ENCODE measurements at places on chromosomes 16 and 17.

- DNase-seq: peak; percentile 67
Observed at GRCh38 chr16:25838724-25839186, 147.0 kb downstream of the HS3ST4 start.

DNA sequence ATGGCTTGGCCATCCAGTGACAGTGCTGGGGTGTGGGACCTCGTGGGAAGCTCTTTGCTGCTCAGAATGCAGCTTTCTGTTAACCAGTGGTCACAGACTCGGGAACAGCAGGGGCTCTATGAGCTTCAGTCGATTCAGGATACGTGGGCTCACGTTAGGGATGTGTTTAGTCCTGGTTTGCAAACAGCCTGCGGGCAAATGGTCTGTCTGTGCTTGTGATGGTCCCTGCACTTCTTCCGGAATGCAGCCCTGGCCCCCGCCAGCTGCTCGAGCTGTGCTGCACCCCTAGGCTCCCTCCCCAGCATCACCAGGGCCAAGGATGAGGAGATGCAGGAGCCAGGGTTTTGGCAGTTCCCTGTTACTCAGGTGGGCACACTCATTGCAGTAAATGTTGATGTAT is 172.8 kb upstream of the CHMP6 start:
- DNase-seq: no peak

- DNase-seq: no peak
Observed at GRCh38 chr17:40181205-40181604, 3.9 kb downstream of the RAPGEFL1 start.

GRCh38 chr16:12927591-12927990 is 26.2 kb downstream of the SHISA9 start:
- no peak for DNase-seq

DNA sequence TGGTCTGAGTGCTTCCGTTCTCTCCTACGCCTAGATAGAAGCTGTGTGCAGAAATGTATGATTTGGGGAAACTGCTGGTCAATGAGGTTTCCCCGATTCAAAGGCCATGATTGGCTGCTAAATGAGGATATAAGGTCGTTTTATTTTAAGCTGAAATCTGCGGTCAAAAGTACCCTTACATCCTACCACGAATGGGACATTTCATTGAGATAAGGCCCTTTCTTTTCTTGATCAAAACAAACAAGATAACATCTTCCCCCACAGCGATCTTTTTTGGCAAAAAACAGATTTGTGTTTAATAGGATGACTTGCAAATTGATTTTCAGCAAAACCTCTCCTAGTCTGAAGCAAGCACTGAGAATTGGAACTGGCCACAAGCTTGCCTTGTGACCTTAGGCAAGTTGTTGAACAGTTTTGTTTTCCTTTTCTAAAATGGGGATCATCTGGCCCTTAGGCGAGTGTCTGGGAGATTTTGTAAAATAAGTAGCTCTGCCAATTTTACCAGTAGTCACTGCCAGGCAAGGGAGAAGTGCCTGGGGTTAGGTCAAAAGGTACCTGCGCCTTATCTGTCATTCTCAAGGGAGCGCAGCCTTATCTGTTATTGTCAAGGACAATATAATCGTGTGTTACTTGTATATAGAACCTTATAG is 635 bp downstream of the SCPEP1 start:
- peak; percentile 23 for DNase-seq

DNA sequence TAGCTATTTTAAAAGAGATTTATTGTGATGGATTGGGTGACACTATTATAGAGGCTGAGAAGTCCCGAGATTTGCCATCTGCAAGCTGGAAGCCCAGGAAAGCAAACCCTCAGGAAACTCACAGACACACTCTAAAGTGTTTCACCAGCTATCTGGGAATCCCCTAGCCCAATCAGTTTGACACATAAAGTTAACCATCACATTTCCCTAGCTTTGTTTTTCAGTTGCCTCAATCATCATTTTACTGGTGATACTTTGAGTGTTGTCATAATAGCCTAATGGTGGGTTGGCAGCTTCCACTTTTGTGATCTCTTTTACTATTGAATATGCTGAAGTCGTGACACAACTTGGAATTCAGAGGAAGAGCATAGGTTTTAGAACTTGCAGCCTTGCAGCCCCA is 1.8 kb downstream of the SGF29 start:
- no peak for DNase-seq

DNA sequence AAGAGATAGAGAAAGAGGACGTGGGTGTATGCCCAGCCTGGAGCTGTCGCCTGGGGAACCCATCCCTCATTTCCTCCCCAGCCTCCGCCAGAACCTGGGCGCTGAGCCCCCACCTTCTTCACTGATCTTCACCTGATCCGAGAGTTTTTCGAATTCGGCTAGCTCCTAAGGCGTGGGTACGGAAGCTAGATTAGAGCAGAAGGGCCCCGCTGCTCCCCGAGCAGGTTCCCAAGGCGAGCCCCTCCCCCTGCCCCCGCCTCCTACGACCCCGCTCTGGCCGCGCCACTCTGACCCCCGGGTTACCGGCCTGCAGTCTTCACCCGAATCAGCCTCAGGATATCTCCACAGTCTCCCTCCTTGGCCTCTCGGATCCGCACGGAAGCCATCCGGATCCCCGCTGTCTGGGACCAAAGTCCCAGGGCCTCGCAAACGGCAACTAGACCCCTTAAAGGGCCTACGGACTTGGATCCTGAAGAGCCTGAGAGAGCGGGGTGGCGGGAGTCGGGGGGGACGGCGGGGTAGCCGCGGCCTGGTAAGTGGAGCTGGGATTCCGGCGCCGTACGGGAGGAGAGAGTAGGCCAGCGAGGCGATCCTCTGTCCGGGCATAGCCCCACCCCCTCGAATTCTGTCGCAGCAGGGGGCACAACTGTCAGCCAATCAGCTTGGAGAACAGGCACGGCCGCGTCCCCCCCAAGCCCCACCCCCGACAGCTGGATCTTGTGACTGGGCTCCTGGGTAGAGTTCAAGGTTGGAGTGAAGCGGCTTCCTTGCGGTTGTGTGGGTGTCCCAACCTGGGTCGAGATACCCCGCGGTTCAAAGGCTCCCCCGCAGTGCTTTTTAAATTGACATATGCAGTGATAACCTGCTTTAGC is at the start of gene SAT2:
SAT2 (minus strand) TSS at position 572 of the 872 bp plus-strand sequence; CDS start at position 386, 186 bp downstream.
- DNase-seq: peak; percentile 96

GRCh38 chr16:11190588-11191560 is 65.1 kb downstream of the SOCS1 start:
- DNase-seq: peak; percentile 79

DNA sequence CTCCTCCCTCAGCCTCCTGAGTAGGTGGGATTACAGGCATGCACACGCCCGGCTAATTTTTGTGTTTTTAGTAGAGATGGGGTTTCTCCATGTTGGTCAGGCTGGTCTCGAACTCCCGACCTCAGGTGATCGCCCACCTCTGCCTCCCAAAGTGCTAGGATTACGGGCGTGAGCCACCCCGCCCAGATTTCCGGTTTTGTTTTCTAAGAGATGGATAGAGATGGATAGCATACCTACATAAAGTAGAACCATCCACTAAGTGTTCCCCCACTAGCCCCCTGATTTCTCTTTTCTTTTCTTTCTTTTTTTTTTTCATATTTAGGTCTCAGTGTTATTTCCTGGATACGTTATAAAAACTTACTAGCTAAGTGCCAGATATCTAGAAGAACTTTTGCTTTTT is 2.0 kb downstream of the WSB1 start:
- DNase-seq: peak; percentile 28

GRCh38 chr17:7732981-7733539 is 15.5 kb downstream of the DNAH2 start:
- DNase-seq: no peak

DNA sequence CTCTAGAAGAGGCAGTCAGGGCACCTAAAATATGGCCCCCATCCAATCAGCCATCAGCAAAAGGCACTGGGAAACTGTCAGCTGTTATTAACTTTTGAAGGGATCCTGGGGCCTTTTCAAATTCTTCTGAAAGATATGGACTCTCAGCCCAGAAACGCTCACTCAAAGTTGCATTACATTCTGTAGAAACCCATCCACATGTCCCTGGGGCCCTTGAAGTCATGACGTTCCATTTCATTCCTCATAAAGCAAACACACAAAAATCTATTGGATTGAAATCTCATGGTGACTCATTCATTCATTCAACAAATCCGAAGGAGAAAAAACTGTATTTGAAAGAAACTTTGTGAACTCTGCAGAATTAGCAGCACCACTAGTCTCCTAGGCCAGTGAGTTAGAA is 215.3 kb downstream of the C16orf95 start:
- peak; percentile 61 for DNase-seq

DNA sequence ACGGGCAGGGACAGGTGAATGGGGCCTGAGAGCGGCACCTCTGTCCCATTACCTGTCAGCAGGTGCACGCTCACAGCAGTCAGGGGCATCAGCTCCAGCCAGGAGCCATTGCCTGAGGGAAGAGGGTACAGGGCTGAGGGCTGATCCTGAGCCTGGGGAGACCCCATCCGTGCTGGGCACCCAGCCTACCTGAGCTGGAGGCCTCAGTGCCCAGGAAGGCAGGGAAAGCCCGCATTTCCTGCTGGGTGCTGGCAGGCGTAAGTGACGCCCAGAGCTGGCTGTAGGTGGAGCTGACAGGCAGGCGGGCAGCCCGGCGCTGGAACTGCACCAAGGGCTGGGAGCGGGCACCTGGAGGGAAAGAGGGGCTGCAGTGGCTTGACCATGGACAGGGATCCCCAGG is 7.4 kb downstream of the FAM171A2 start:
- no peak for DNase-seq

DNA sequence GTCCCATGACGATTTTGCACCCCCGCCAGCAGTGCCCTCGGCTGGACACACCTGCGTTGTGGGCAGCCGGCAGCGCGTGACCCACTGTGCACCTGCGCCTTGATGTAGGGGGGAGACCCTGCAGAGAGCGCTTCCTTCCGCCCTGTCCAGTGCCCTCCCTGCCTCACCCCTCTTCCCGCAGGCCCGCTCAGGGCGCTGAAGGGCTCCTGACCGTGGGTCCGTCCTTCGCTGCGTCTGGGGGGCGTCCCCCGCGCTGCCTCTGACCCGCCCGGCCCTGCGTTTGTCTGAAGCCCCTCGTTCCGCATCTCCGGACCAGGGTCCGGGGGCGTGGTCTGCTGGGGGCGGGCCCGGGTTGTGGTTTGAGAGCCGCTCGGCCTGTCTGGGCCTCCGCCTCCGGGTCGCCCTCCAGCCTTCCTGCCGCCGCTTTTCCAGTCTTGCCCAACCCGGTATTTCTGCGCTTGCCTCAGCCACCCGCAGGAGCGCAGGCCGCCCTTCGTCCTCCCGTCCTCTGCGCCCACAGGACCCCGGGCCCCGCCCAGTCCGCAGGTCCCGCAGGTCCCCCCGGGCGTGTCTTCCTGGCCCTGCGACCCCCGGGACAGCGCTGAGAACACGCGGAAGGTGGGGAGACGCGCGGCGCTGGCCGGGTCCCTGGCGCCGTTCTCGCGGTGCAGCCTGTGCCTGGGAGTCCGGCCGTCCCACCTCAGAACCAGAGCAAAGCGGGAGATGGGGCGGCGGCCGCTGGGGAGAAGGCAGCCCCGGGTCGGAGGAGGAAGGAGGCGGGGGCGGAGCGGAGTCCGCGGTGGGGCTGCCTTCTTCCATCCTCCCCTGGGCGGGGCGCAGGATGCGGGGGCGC is 4.0 kb upstream of the IL17C start:
- DNase-seq: peak; percentile 80

- DNase-seq: no peak
Observed at GRCh38 chr17:63609816-63610573, 9.3 kb downstream of the TACO1 start.

GRCh38 chr17:76810956-76811355 is 57.2 kb upstream of the MGAT5B start:
- no peak for DNase-seq

- no peak for DNase-seq
Observed at GRCh38 chr17:71398800-71399219, 722.0 kb upstream of the SOX9 start.

- peak; percentile 16 for DNase-seq
Observed at GRCh38 chr17:21174713-21175112, 39.2 kb downstream of the TMEM11 start.

GRCh38 chr17:12247761-12248160 is 227.1 kb downstream of the MAP2K4 start:
- no peak for DNase-seq

GRCh38 chr16:84819644-84820304 is at the start of gene CRISPLD2:
CRISPLD2 (plus strand) TSS chr16:84819985; CDS start chr16:84838496, 18,511 bp downstream.
- peak; percentile 95 for DNase-seq

DNA sequence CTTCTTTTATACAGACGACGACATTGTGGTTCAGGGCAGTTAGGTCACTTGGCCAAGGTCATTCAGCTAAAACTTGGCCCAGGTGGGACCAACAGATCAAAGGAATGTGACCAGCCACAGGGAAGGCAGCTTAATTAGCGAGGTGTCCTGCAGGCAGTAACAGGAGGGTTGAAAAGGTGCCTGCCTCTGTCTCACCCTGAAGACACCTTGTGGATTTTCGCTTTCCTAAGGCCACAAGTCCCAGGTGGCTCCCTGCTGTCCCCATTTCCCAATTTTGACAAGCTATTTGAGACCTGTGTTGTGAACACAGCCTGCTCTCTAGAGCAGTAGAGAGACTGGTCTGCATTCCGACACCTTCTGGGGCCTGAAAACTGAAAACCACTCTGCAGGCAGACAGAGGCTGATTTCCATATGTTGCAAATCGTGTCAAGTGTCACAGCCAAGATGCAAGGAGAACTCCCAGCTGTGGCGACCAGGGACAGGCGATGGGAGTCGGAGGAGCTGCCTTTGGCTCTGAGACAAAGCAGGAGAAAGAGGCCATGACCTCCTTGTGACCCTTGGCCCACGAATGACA is 593.1 kb upstream of the CDH5 start:
- DNase-seq: no peak

DNA sequence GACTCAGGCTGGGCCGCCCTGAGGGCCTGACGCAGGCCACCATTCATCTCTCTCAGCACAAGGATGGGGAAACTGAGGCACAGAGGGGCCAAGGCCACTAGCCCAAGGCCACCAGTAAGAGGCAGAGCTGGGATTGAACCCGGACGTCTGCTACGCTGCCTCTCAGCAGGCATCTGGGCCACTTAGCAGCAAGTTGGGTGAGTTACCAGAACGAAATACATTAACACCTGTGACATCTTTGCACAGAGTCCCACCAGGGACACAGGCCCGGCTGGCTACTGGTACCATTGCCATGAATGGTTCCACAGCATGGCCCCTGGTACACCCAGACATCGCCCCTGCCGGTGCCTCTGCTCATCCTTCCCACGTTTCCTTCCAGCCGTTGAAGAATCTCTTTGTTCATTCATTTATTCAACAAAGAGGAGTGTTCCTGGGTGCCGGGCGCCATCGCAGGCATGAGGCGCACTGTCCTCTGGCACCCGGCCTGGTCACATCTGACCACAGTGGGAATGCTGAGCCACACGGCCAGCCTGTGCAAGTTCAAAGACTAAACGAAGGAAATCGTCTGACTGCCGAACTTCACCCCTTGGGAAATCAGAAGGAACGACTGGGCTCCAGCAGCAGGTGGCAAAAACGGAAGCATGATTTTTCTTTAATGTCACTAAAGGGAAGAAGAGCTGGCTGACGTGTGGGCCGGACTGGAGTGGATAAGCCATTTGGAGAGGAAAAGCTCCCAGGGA is 7.4 kb upstream of the ZNF469 start:
- DNase-seq: no peak
